AG04450 (cell line): ENCODE measurements at places on chromosomes 11 and 22. TPM values are rescaled to one million over a fixed set of nuclear protein-coding genes. Genes with fewer than 3 reads are reported as not detected.

GRCh38 chr11:19646921-19647320 lies 65.7 kb upstream of the NAV2 start:
- DNase-seq: peak; percentile 80

DNA sequence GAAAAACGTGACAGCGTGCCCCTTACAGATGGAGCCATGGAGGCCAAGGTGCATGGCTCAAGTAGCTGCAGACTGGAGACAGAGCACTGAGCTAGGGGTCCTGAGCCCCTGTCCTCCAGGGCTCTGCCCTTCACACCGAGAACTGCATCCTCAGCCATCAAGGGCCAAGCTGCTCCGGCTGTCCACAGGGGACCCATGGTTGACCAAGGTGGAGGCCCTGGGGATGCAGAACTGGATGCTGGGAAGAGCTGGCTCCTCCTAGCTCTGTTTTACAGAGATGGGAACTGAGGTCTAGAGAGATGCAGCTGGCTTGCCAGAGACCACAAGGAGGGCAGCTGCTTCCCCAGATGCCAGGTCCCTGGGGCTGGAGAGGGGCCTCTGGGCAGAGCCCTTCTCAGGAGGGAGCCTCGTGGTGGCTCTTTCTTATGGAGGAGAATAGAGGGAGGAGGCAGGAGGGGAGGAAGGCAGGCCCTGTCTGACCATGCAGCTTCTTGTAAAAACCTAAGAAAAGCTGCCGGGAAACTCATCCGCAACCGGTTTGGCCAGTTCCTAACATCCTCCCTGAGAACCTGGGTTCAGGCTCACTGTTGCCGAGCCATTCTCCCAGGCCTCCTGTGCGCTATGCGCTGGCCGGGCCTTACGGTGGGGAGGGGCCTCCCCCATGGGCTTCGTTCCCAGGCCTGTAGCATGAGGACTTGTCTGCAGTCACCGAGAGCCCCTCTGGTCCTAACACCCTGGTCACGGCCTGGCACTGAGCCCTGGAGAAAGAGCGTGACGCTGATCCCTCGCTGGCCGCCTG lies 80.6 kb downstream of the WNT7B start:
- no peak for DNase-seq

DNA sequence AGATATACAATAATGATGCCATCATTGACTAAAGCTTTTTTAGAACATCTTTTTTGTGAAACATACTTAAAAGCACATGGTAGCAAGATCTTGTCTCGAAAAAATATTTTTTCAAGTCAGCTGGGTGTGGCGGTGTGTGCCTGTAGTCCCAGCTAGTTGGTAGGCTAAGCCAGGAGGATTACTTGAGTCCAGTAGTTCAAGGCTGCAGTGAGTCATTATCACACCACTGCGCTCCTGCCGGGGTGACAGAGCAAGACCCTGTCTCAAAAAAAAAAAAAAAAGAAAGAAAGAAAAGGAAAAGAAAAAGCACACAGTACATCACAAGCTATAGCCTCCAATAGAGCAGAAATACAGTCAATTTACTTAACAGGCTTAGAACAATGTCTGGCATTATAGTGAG lies 37.0 kb downstream of the ENTHD1 start:
- no peak for DNase-seq

Gene TMEM151A
- not detected in 2 replicates for polyA plus RNA-seq

Gene DDI1
- polyA plus RNA-seq: not detected in 2 replicates

Gene FGF4
- not detected in 2 replicates for polyA plus RNA-seq

- DNase-seq: no peak
Observed at GRCh38 chr22:29979777-29980321, 96.9 kb downstream of the MTMR3 start.

- no peak for DNase-seq
Observed at GRCh38 chr22:33875316-33875715, 45.0 kb downstream of the LARGE1 start.

- DNase-seq: no peak
Observed at GRCh38 chr22:36702842-36703215, 723 bp downstream of the CACNG2 start.

Gene OR52I1
- not detected in 2 replicates for polyA plus RNA-seq

- DNase-seq: peak; percentile 11
Observed at GRCh38 chr11:12963792-12964536, 45.2 kb upstream of the RASSF10 start.

Gene TTC36
- not detected in 2 replicates for polyA plus RNA-seq

GRCh38 chr11:17934194-17934593 lies 78.7 kb downstream of the SERGEF start:
- DNase-seq: no peak

DNA sequence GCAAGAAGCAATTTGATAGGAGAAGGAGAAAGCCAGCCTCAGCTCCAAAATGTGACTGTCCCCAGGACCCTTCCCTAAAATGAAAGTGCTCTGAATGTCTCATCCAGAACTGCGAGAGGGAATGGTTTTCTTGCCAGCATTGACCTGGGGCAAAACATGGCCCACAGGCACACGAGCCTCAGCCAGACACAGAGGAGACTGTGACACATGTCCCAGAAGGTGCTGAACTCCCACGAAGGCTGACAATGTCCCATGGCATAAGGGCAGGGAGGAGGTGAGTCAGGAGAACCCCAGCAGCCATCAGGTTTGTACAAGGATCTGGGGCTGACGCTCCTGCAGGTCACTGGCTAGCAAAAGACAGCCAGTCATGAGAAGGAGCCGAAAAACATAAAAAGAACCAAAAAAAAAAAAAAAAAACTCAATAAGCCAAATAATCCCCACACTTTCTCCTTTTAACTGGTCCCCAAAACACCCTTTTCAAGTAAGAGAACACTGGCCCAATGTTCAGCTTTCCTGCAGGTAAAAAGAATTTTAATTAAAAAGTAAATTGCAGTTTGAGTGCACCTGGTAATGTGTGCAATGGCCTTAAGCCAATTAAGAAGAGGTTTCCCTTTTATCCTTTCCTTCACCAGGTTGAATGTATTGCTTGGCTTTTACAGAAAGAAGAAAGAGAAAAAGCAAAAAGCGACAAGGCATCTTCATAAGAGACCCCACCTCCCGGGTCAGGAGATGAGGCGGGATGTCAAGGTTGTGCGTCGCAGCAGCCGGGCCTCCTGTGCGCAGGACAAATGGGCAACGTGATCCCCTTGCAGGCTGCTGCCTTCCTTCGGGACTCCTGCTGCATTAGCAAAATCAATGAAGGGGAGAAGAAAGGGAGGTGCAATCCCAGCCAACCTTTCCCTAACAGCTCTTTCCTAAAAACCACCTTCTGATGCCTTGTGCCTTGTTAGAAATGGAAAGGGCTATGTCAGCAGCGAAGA lies 43.6 kb downstream of the GALNT18 start:
- no peak for DNase-seq

Gene RAC2
- polyA plus RNA-seq: 25.0 and 35.9 TPM in 2 replicates

Gene FGF19
- not detected in 2 replicates for polyA plus RNA-seq

Gene APOL3
- polyA plus RNA-seq: 3.7 and 4.2 TPM in 2 replicates

- DNase-seq: no peak
Observed at GRCh38 chr11:58075781-58076180, 45.0 kb downstream of the OR6Q1 start.

Gene C11orf42
- polyA plus RNA-seq: not detected in 2 replicates

DNA sequence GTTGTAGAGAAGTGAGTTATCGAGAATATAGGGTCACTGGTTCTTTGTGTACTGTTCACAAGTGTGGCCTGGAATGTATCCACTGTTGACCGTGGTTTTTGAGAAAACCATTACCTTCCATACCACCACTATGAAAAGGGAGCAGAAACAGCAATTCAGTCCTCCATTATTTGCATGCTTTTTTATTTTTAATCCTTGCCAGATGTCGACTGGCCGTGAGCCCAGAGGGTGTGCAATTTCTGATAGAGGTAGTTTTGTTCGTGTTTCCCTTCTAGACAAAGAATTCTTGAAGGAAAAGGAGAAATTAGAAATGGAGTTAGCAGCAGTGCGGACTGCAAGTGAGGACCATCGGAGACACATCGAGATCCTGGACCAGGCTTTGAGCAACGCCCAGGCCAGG lies 81.7 kb downstream of the AMOTL1 start:
- no peak for DNase-seq

GRCh38 chr11:134037046-134037908 lies 31.6 kb upstream of the JAM3 start:
- peak; percentile 32 for DNase-seq

- no peak for DNase-seq
Observed at GRCh38 chr22:49327411-49328117, 500.1 kb downstream of the BRD1 start.
